ENCODE measurements at places on chromosomes 4 and X.

- no peak for DNase-seq
Observed at GRCh38 chr4:120749445-120750151, 172.9 kb downstream of the PRDM5 start.

DNA sequence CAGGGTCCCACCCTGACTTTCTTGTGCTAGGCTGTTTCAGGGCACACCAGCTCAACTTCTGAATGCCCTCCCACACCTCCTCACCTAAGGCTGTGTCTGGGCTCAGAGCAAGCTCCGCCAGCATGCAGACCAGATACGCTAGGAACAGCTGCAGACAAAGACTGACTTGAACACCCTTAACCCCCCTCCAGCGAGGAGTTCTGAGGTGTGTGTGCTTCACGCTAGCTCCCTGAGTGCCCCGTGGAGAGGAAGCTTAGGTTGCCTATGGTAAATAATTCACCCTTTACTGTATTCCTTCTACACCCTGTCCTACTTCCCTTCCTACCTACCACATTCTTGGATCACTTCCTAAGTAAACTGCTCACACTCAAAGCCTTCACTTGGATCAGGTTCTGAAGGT is 115.0 kb downstream of the VCX3B start:
- no peak for DNase-seq

- DNase-seq, result no peak
Observed at GRCh38 chr4:4384837-4385236, 2.1 kb upstream of the NSG1 start.

GRCh38 chrX:41561045-41561444 is 113.9 kb downstream of the NYX start:
- DNase-seq, result peak; percentile 52

DNA sequence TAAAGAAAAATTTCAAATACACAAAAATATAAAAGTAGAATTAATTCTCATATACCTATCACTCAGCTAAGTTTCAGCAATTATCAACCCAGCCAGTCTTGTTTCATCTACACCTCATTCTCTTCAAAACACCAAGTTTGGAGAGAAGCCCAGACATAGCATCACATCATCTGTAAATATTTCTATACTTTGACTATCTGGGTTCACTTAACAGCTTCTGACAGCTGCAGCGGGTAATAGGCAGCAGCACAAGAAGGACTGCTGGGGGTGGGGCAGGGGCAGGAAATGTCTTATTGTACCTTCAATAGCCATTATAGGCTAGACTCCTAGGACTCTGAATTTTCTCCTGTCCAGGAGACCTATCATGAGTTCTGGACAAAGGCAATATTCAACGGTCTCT is 54.1 kb downstream of the PHF8 start:
- no peak for DNase-seq

- DNase-seq, result no peak
Observed at GRCh38 chrX:23993012-23993633, 33.9 kb downstream of the KLHL15 start.

- DNase-seq, result no peak
Observed at GRCh38 chr4:1056671-1057402, 45.4 kb downstream of the FGFRL1 start.

GRCh38 chr4:122584519-122584918 is 36.3 kb downstream of the IL21 start:
- no peak for DNase-seq

DNA sequence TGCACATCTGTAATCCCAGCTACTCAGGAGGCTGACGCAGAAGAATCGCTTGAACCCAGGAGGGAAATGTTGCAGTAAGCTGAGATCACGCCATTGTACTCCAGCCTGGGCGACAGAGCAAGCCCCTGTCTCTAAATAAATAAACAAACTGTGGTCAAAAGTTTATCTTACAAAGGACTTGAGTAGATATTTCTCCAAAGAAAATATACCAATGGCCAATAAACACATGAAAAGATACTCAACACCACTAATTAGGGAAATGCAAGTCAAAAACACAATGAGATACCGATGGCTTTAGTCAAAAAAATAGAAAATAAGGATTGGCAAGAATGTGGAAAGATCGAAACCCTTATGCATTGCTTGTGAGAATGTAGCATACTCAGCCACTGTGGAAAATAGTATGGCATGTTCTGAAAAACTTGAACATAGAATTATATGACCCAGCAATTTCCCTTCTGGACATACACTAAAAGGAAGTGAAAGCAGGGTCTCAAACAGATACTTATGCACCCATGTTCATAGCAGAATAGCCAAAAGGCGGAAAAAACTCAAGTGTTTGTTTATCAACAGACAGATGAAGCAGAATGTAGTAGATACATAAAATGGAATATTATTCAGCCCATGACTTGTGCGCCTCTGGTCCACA is 2.0 kb upstream of the CFAP97 start:
- no peak for DNase-seq

- no peak for DNase-seq
Observed at GRCh38 chr4:878796-879728, 53.1 kb downstream of the GAK start.

GRCh38 chr4:169015186-169015623 is 5.2 kb upstream of the CBR4 start:
- DNase-seq, result no peak

GRCh38 chrX:137194164-137194563 is 160.4 kb upstream of the GPR101 start:
- no peak for DNase-seq

GRCh38 chr4:168771251-168771650 is 238.8 kb downstream of the CBR4 start:
- DNase-seq, result no peak

- DNase-seq, result no peak
Observed at GRCh38 chr4:56466910-56467283, 520 bp upstream of the SRP72 start.

DNA sequence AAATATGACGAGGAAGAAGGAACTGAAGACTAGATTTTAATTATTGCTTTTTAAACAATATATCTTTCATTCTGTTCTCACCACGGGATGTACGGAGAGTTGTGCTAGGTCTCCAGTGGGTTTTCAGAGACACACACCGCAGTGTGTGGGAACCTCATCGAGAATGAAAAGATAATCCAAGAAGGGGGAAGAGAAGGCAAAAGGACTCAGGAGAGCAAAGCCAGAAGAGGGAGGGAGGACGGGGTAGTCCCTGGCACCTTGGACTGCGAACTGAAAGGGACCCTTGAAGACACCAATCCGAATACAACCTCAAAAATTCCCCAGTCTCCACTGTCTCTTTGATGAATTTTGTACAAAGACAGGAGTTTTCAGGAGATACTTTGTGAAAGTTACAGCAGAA is 932 bp upstream of the LEF1 start:
- no peak for DNase-seq

- DNase-seq, result no peak
Observed at GRCh38 chr4:56060036-56060435, 111.3 kb downstream of the CEP135 start.

DNA sequence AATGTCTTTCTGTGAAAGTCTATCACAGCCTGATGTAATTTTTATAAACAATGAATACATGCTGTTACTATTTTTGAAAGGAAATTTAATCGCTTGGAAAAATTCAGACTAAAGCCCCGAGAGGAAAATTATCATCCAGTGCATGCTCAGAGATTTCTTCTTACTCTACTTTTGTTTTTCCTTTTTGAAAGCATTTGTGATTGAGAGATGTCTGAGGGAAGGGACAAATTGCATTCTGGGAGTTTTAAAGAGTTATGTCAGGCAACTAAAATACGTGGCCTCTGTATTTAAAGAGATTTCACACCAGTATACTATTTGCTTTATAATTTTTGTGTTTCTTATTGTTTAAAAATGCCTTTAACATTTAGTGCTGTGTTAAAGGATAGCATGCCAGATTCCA is 1.4 kb upstream of the ZFX start:
- DNase-seq, result no peak

DNA sequence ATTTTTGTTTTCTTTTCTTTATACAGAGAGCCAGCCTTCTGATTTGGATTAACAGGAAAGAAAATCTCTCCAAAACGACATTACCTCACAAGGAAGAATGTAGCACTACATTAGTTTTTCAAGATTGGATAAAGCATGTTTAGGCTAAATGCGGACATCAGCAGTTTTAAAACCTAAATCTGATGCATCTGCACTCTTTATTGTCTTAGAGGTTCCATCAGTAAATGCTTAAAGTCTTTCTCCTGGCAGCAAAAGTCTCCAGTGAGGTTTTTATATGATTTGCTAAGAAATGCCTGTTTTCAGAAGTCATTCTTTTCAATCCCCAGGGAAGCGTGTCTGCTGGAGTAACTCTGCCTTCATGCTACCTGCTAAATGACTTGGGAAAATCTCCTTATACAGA is 912.9 kb upstream of the INTU start:
- DNase-seq, result no peak

DNA sequence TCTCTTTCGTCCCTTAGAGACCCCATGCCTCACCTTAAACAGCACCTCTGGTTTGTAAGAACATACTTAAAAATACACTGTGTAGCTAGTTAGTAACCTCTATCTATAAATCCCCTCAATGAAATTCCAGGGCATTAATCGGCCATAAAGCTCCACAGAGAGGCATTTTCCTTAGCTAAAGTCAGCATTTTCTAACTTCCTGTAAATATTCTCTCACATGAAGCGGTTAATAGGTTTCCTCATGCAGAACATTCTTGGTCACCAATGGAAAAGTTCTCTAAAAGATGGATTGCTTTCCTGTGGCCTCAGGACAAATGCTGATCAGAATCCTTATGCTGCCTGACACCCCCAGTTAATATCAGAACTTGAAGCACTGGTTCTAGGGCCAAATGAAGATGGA is 248.6 kb upstream of the BOD1L1 start:
- DNase-seq, result no peak

DNA sequence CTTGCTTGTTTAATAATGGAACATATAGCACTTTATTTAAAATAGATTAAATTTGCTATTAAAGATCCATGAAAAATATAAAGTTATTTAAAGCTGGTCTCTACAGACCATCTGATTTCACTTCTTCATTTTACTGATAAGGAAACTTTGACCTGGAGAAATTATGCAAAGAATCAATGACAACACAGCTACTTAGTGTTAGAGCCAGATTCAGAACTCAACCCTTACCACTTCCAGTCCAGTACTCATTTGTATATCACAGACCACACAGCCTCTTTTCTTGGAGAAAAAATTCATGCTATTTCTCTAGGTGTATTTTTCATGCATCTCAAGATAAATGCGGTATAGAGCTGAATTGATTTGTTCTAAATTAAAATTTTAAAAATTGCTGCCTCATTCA is 34.0 kb downstream of the WDFY3 start:
- DNase-seq, result no peak

DNA sequence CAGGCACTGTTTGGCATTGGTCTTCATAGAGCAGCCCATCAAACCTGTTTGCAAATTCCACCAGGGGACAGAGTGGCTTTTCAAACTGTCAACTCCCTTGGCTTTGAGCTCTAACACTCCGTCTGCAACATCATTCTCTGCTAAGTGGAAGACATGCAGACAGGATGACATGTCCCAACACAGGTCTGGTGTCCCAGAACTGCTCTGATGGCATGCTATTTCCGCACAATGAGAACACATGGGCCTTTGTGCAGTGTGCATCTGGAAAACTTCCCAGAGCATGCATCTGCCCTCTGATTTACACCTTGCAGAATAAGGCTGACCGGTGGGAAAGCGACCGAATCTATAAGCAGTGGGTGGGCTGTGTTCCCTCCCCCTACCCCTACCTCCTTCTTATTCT is 212.8 kb upstream of the GYPA start:
- DNase-seq, result no peak

DNA sequence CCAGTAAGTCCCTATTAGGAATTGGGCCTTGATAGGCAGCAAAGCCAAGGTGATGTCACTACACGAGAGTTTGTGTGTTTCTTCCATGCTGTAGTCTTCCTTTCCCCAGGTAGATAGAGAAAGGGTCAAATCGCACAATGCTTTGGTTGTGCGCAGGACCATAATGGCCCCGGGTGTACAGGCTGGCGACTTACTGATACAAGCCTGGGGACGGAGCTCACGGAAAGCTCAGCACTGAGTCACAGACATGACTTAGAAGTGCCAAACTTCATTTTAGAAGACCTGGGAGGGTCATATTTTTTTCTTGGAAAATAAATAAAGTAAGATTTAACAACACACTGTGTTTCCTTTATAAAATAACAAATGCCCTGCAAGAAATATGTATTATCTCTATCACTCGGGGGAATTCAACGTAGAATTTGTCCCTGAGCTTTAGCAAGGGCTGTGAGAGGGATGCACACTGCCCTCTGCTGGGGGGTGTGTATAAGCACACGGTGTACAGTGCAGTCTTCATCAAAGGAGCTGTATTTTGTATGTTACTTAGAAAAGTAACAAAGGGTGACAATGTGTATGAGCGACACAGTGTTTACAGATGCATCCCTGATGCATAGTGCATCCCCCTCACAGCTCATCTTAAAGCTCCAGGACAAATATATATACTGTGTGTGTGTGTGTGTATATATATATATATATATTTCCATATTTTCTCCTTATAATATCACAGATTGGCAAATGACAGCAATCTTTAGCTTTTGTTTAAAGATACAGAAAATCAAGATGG is 254.5 kb upstream of the VEGFC start:
- DNase-seq, result peak; percentile 67

DNA sequence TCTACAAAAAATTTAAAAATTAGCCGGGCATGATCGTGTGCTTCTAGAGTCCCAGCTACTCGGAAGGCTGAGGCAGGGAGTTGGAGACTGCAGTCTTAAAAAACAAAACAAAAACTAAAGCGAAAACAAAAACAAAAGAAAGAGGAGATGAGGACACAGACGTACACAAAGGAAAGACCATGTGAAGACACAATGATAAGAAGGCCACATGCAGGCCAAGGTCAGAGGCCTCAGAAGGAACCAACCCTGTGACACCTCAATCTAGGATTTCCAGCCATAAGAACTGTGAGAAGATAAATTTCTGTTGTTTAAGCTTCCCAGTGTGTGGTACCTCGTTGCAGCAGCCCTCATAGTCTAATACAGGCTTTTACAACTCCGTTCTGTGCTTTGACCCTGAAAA is 177.0 kb upstream of the ATP6AP2 start:
- DNase-seq, result no peak

GRCh38 chr4:6239968-6240367 is 29.7 kb upstream of the WFS1 start:
- no peak for DNase-seq

GRCh38 chr4:78099058-78099457 is 41.9 kb downstream of the FRAS1 start:
- DNase-seq, result no peak

GRCh38 chr4:119647558-119647957 is 19.0 kb upstream of the PDE5A start:
- DNase-seq, result no peak

DNA sequence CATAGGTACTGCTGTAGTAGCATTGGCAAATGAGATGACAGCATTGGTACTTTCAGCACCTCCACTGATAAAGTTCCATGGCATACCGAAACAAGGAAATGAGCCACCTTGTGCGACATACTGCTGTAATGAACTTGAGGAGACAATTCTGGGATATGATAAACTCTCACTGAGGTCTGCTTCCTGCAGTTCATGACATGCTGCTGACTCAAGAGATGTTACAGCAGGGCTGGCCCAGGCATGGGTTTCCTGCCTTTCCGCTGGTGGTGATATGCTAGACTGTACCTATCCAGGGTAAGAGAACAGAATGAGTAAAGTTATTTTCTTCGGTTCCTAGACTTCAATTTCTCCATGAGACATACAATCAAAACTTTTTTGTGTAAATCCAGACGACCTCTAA is 17.1 kb downstream of the BEND2 start:
- DNase-seq, result no peak

Measured in HFF-Myc (cell line).